Esophagus squamous epithelium (tissue), 5 donors: ENCODE measurements at places on chromosomes 1 and 21.

DNA sequence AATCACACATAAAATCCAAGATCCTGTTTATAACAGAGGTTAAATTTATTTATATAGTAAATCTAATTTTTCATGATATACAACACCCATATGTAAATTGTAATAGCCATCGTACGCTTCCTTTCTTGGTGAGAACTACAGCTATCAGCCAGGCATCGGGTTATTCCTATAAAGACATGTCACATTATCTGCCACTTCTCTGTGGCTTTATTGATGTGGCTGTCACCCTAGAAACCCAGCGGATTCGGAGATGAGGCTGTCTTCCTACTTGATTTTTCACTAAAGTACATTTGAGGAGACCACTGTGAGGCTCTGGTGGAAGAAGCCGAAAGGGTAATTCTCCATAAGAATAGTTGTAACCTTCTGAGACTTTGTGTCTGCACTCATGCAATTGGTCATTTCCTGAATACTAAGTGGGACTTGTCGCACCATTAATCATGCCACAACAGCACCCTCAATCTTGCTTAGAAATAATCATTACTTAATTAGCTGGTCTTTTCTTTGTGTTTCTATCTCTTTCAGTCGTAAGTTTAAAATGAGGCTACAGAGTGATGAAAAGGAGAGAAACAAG, 106.0 kb downstream of the NTNG1 start:
- no peak for DNase-seq

- DNase-seq = no peak
Observed at GRCh38 chr1:197995408-197996258, 78.5 kb downstream of the LHX9 start.

GRCh38 chr1:197394831-197395608, 127.0 kb downstream of the CRB1 start:
- DNase-seq = no peak

DNA sequence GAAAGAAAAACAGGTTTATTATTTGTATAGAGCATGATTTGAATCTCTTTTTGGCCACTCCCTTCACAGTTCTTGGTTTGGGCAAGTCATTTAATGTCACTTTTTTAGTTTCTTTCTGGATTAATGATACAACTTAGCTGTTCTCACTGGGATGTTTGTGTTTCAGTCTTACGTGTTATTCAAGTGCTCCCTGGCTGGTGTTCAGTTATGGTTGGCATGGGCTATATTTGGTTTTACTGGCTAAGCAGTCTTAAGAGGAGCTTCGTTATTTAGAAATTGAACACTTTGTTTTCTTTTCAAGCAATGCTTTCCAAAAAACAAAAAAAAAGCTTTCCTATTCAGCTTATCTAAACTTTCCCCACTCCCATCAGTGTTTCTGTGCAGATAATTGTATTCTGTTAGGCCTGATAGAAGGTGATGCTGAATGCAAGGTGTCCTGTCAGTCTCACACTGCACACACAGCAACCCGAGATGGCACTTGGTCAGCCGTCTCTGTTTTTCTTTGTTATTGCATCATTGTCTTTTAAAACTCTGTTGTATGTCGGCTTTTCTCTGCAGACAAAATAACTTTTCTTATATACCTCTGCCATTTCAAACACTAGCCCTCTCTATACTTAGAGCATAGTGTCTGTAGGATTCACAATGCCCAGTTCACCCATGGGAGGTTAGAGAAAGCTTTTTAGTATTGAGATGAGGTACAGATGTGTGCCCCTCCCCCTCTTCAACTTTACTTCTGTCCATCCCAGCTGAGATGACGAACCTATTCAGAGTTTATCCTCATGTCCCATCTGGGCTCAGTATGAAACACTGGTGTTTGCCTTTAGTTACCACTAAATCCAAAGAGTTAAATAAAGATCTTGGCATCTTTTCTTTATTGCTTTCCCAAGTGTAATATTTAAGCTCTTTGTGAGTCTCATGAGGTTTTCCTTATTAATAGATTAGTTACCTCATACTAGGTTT, 80.2 kb downstream of the VPS13D start:
- no peak for DNase-seq

- DNase-seq = no peak
Observed at GRCh38 chr1:185795181-185795580, 61.0 kb downstream of the HMCN1 start.

DNA sequence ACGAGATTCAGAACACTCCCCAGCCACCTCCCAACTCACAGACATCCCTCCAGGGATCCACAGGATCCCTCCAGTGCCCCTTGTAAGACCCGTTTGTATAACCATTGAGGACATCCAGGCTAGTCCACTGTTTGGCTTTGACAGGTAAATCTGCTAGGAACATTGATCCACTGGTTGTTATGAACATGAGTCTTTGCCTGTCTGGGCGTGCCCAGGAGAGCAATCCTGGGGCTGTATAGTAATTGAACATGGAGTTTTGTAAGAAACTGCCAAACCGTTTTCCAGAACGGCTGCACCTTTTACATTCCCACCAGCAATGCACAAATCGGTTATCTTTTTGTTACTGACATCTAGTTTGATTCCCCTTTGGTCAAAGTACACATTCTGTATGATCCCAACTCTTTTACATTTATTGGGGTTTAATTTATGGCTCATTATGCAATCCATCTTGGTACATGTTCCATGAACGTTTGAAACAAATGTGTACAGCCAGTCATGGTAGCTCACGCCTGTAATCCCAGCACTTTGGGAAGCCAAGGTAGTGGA, 88.7 kb downstream of the WDR4 start:
- DNase-seq = no peak

GRCh38 chr1:25486602-25487001, 55.9 kb downstream of the MACO1 start:
- DNase-seq = no peak
